ENCODE measurements at places on chromosomes 3 and 15.

DNA sequence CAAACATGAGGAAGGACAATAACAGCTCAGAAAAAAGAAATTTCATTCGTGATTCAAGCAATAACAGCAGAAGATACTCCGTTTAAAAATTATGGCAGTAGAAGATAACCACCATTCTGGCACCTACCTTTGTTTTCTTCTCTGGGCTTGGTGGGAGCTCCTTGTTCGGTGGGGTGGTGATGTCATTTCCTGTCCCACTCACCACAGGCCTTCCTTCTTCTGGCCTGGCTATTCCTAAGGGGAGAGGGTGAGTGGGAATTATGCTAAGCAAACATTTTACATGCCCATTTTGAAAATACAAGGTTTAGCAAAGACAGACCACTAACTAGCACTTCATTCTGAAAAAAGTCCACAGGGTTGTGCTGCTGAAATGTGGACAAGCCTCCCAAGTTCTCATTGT is 74.4 kb downstream of the DHX30 start:
- DNase-seq = no peak

GRCh38 chr3:143412084-143412483 is 292.5 kb downstream of the CHST2 start:
- no peak for DNase-seq

- DNase-seq = no peak
Observed at GRCh38 chr3:38332201-38332600, 14.4 kb upstream of the XYLB start.

GRCh38 chr3:52454938-52455282 is 494 bp upstream of the NISCH start:
- no peak for DNase-seq

GRCh38 chr3:192570821-192571791 is 156.2 kb downstream of the FGF12 start:
- DNase-seq = no peak

DNA sequence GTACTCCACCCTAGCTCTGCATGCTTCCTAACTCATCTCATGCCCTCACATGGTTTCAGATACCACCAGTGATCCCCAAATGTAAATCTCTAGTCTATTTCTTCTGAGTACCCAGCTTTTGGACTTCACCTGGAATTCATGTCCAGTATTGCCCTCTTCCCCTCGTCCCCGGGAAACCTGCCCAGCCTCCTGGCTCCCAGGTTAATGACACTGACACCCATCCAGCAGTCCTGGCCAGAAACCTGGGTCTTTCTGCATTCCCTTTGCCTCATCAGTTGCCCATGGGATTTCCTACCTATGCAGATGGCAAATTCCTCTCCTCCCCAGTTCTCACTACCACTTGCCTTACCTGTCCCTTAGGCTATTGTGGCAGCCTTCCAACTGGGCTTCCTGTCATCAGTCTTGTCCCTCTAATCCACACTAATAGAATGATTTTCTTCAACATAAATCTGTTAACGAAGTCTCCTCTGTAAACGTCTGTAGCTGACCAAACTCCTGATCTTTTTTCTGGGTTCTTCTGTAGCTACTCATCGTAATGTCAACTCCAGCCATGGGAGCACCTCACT is 15.3 kb upstream of the MYLK start:
- DNase-seq = no peak

- no peak for DNase-seq
Observed at GRCh38 chr15:61426466-61426865, 197.4 kb upstream of the RORA start.

DNA sequence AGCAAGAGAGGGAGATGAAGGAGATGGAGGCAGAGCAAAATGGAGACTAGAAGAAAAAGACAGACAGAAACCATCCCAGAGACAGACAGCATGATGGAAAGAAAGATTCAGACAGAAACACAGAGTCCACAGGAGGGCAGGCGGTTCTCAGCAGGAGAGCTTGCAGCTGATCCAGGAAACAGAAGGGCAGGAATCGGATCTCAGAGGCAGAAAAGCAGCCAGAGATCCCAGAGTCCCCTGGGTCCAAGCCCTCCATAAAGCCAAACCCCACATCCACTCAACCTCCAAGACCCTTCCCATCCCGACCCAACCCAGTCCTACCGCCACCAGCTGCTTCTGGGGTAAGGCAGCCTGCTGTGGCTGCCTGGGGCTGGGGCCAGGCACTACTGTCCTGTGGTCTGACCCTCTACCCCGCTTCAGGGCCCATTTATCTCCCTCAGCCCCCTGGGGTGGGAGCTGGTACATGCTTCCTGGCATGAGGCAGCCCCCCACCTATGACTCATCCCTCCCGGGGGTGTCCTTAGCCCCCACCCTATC is at the start of gene UCN2:
Gene UCN2, minus strand, starts transcription at position 400 of the 537 bp plus-strand sequence. CDS start 657 bp downstream, outside the sequence.
- DNase-seq = no peak

DNA sequence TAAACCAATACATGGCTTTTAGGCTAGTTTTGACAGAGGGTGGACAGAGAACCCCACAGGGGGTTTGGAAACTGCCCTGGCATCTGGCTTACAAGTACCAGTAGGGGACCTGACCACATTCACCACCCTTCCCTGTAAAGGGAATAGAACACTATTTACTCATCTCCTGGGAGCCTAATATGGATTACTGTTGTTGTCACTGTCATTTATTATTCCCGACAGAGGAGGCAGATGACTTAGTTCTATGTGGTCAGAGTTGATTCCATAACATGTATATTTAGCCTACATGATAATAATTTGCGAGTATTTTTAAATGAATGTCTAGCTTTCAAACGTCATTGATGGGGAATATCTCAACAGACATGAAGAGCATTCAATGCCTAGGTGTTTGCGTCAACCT is 15.9 kb downstream of the ZBTB38 start:
- no peak for DNase-seq

DNA sequence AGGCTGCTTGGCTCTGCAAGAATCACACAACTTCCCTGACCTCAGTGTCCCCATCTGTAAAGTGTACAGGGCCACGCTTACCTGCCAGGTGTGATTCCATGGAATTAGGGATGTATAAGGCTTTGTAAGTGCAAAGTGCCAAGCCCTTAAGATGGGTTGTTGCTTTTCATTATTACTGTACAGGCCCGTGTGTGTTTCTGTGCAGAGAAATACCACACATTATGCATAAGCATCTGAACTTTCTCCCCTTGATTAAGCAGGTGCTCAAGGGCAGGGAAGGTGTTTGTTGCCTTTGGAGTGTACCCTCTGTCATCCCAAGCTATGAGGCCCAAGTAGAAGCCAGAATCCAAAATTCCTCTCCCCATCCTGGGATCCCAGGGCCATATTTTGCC is 13.6 kb upstream of the HRH1 start:
- DNase-seq = no peak

Data from activated T-helper 9 cell treated with anti-CD3 and anti-CD28 coated beads, Interleukin-2, amount 50 U/mL, for 16 hours (primary cell).